ENCODE measurements at places on chromosomes 5 and 9.

GRCh38 chr9:98536542-98537173 is 172.1 kb downstream of the GABBR2 start:
- DNase-seq: no peak

GRCh38 chr9:84750152-84750865 is 80.8 kb downstream of the NTRK2 start:
- peak; percentile 15 for DNase-seq

DNA sequence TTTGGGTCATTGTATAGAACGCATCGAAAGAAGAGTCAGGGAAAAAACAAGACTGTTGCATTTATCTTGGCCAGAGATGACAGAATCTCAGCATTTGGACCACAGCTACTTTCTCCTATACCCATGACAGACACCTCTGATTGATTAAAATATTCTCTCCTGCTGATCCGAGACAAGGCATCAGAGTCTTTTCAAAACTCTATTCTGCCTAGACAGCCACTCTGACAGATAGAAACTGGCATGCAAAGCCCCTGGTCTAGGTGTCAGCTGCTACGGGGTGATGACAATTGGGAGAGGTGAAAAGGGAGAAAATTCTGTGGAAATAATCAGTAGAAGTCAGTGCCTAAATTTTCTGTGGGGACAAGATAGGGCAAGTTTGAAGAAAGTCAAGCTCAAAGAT is 152.2 kb downstream of the PIK3R1 start:
- no peak for DNase-seq

DNA sequence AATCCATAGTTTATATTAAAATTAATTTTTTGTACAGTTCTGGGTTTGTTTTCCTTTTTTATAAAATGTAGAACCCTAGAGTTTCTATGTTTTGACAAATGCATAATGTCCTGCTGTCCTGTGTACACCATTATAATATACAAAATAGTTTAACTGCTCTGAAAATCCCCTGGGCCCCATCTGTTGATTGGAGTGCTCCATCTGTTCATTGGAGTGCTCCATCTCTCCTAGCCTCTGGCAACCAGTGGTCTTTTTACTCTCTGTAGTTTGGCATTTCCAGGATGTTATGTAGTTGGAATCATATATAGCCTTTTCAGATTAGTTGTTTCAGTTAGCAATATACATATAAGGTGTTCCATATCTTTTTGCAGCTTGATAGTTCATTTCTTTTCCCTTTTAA is 31.2 kb downstream of the JMY start:
- no peak for DNase-seq

DNA sequence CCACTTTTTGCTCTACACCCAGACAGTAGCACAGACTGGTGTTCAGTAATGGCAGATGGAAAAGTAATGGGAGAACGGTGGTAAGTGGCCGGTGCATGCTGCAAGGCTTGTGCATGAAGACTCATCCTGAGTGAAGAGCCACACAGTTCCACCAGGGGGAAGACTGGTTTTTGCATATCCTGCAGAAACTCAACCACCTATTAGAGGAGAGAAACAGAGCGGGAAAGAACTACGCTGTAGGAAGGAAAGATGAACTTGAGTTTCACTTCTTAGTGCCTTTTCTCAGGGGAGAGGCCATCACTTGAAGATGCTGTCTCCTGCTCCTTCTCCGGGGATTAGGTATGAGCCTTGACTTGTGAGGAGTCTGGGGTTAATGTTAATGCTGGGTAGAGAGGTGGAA is 9.4 kb upstream of the PRSS3 start:
- DNase-seq: no peak

- DNase-seq: no peak
These were observed 41.4 kb upstream of the SLCO6A1 start for GRCh38 chr5:102539996-102540728.

GRCh38 chr5:1292139-1292538 is 2.7 kb downstream of the TERT start:
- no peak for DNase-seq

DNA sequence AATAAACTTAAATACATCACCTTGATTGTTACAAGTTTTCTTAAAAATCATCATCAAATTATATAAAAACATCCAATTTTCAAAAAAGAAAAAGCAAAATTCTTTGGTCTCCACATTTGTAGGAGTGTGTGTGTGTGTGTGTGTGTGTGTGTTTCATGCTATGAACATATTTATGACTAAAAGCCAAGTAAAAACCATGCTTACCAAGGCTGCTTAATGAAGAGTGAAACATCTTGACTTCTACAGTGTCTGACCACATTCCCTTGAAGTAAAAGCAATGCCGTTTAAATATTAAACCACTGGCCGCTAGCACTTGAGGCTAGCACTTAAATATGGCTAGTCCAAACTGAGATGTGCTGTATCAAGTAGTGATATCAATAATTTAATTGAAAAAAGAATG is 549.1 kb upstream of the CCNG1 start:
- DNase-seq: peak; percentile 30
